Activated CD8-positive, alpha-beta memory T cell treated with anti-CD3 and anti-CD28 coated beads, Interleukin-2, amount 10 ng/mL, durations not matched to agents 7 days and 5 days (primary cell): ENCODE measurements at places on chromosomes 7 and 10. TPM values are rescaled to one million over a fixed set of nuclear protein-coding genes. Genes with fewer than 3 reads are reported as not detected.

DNA sequence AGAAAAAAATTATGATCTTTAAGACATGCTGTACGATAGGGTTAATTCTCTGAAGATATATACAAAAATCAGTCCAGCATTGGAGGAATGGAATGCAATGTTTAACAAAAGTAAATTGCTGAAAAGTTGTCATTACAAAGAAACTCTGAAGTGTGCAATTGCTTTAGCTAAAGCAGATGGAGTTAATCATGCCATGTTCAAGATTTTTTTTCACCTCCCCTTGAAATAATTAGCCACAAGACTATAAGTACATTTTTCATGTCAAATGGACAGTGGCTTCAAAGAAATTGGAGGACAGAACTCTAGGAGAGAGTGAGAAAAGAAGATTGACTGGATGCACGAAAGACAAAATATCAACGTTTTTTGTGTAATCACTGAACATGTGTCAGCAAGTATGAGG is 63.1 kb upstream of the MEOX2 start:
- no peak for DNase-seq
- H3K4me3 ChIP-seq: no peak overlapping the region
- no peak overlapping the region for H3K27ac ChIP-seq
- H3K4me1 ChIP-seq: no peaks in the 10 kb centered on the region
- no peaks in the 10 kb centered on the region for H3K27me3 ChIP-seq

DNA sequence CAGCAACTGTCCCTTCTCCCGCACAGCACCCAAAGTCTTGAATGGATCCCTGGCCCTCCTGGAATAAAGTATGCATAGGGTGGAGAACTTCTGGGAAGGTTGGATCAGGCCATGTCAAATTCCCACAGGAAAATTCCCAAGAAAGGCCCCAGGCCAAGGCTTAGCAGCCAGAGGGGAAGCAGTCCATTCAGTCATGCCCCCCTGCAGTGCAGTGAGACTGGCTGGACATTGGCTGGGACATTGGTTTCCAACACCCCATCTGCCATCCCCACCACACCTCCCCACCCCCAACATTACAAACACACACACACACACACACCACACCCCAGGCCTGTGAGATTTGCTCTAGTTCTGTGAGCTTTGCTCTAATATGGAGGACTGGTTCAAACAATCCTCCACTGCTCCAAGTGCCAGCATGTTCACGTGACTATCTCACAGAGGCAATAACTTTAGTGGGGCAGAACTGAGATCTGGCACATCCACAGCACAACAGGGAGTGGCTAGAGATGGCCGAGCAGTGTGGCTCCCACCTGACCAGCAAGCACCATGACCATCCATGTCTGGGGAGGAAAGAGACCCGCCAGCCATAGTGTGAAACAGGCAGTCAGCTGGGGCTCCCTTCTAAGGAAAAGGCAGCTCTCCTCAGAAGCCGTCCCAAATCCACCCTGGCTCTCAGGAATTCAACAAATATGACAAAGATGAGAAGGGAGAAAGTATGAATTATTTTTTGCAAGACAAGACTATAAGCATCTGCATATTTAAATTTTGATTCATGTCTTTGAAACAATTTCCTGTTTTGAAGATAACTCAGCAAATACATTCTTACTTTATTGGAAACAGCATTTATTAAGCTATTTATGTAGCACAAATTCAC is 6.7 kb upstream of the FAM170B start:
- peaks cover 2% of the 10 kb centered on the region for H3K4me1 ChIP-seq
- no peak overlapping the region for H3K4me3 ChIP-seq
- H3K27ac ChIP-seq: no peak overlapping the region
- H3K36me3 ChIP-seq: no peaks in the 10 kb centered on the region

GRCh38 chr7:90225181-90225580 is 13.6 kb downstream of the STEAP2 start:
- H3K27ac ChIP-seq: no peak overlapping the region
- no peak overlapping the region for H3K4me3 ChIP-seq
- no peak for DNase-seq
- H3K36me3 ChIP-seq: no peaks in the 10 kb centered on the region
- H3K27me3 ChIP-seq: peaks cover 29% of the 10 kb centered on the region

GRCh38 chr10:28593811-28594210 is 60.9 kb downstream of the WAC start:
- no peaks in the 10 kb centered on the region for H3K27me3 ChIP-seq
- no peak for DNase-seq
- H3K4me1 ChIP-seq: peaks cover 42% of the 10 kb centered on the region
- H3K36me3 ChIP-seq: peaks cover 64% of the 10 kb centered on the region

DNA sequence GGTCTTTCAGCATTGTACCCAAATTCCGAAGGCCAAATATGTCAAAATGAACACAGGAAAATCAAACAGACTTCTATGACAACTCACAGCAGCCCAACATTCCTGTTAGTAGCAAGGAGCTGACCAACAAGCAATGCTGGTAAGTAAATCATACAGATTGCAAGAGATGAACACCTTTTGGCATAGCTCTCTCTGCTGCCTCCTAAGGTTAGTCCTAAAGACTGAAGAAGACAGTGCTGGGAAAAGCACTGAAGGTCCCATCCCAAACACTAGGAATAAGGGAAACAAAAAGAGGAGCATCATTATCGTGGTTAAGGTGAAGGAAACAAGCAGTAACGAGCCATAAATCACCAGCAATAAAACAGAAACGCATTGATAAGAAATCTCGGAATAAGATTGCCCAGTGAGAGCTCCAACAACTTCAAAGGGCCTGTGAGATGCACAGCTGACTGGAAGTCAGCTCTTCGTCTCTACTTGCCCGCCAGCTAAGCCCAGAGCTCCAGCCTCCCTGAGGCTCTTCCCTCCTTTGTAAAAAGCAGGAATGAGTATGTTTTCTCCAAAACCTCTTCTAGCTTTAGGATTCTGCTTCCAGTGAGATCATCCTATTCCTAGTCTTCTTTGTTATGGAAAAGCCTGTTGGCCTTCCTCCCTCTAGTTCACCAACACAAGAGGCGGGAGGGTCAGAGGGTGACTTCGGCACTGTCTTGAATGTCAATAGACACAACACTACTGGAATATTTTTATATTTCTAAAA is 15.3 kb downstream of the NUDT5 start:
- H3K27me3 ChIP-seq: no peaks in the 10 kb centered on the region
- H3K4me3 ChIP-seq: no peak overlapping the region
- peaks cover 46% of the 10 kb centered on the region for H3K4me1 ChIP-seq
- DNase-seq: peak; percentile 3
- H3K36me3 ChIP-seq: peaks cover 51% of the 10 kb centered on the region
- peak overlapping the region; percentile 98 for H3K27ac ChIP-seq

DNA sequence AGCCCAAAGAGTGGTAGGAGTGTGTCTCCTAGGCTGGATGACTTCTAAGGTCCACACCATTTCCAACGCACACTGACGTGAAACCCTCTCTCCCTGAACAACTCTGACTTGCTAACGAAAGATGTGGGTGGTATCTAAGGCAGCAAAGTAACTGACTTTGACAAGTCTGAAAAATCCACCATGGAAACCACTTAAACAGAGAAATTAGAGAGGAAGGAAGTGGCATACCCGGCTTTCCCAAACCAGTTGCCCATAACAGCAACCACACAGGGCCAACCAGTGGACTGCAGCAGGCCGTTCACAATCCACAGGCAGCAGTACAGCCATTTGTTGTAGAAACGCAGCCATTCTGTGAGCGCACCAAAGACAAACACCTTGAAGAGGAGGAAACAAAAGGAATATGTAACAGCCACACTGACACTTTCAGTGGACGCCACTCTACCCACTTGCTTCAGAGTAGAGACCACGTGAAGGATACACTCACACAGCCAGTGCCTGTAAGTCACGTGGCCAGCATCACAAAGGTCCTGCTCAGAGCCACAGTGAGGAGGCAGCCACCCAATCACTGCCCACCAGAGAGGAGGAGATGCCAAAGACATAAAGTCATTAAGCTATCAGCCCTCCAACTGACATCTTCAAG is 39.8 kb downstream of the SLC37A3 start:
- H3K27me3 ChIP-seq: no peaks in the 10 kb centered on the region
- H3K36me3 ChIP-seq: peaks cover 35% of the 10 kb centered on the region
- peak overlapping the region; percentile 99 for H3K27ac ChIP-seq
- H3K4me3 ChIP-seq: peak overlapping the region; percentile 74

The HHEX gene
- total RNA-seq: not detected

The PROSER2 gene
- total RNA-seq: 0.23 TPM

The UNCX gene
- total RNA-seq: not detected

The EGFR gene
- total RNA-seq: not detected

The PCLO gene
- total RNA-seq: not detected

The RADIL gene
- 0.12 TPM for total RNA-seq

The CACNA2D1 gene
- total RNA-seq: 0.28 TPM

The HOXA1 gene
- 0.76 TPM for total RNA-seq

The SEC61A2 gene
- total RNA-seq: 16.1 TPM

The SDK1 gene
- 0.06 TPM for total RNA-seq
